Fibroblast of lung (primary cell): ENCODE measurements at places on chromosomes 13 and 19. TPM values are rescaled to one million over a fixed set of nuclear protein-coding genes. Genes with fewer than 3 reads are reported as not detected.
A peak's percentile ranks its signal among the peaks of the same experiment; 100 is the strongest.

- DNase-seq, result no peak
- H3K36me3 ChIP-seq, result no peaks in the 10 kb centered on the region
- H3K27ac ChIP-seq, result no peak overlapping the region
- no peak overlapping the region for H3K4me3 ChIP-seq
- no peaks in the 10 kb centered on the region for H3K27me3 ChIP-seq
- H3K4me1 ChIP-seq, result peaks cover under 1% of the 10 kb centered on the region
Observed at GRCh38 chr19:6035026-6035425, 57.1 kb upstream of the RANBP3 start.

DNA sequence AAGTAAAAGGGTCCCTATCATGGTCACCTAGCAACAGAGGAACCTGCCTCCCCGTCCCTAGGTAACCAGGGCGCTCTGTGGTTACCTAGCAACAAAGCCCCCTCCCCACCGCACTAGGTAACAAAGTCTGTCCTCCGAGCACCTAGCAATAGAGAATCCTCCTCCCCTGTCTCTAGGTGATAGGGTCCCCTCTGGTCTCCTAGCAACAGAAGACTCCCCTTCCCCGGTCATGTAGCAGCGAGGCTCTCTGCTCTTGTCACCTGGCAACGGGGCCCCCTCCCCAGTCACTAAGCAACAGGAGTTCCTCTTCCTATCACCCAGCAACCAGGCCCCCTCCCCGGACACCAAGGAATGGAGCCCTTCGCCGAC is 307 bp downstream of the JOSD2 start:
- peak overlapping the region; percentile 92 for H3K27ac ChIP-seq
- no peaks in the 10 kb centered on the region for H3K36me3 ChIP-seq
- H3K27me3 ChIP-seq, result no peaks in the 10 kb centered on the region
- peak; percentile 5 for DNase-seq

DNA sequence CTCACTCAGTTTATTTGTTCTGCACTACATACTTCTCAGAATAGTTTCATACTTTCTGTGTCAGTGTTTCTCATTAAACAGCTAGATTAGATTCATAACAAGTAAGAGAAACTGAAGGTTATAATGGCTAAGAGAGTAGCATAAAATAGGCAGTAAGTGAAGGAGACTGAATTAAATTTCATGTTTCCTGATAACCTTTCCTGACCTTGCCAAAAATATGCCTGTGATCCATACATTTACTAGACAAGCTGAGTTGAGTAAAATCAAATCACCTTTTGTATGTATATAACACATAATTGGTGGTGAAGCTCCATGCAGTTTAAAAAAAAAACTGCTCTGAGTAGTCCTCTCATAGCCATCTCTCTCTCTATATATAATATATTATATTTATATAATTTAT is 545.3 kb upstream of the PCDH20 start:
- DNase-seq, result no peak
- H3K27me3 ChIP-seq, result no peaks in the 10 kb centered on the region
- no peak overlapping the region for H3K4me3 ChIP-seq
- H3K36me3 ChIP-seq, result no peaks in the 10 kb centered on the region

DNA sequence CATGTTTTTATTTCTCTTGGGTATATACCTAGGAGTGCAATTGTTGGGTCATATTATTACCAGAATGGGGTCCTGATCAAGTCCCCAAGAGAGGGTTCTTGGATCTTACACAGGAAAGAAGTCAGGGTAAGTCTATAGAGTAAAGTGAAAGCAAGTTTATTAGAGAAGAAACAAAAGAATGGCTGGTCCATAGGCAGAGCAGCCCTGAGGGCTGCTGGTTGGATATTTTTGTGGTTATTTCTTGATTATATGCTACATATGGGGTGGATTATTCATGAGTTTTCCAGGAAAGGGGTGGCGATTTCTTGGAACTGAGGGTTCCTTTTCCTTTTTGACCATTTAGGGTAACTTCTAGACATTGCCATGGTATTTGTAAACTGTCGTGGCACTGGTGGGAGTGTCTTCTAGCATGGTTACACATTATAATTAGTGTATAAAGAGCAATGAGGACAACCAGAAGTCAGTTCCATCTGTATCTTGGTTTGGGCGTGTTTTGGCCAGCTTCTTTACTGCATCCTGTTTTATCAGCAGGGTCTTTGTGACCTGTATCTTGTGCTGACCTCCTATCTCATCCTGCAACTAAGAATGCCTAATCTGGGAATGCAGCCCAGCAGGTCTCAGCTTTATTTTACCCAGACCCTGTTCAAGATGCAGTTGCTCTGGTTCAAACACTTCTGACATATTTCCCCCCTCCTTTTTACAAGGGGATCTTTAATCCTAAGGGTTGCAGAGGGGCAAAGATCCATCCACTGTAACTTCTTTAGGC is 41.1 kb downstream of the CEACAM1 start:
- no peak overlapping the region for H3K27ac ChIP-seq
- no peaks in the 10 kb centered on the region for H3K36me3 ChIP-seq
- no peak overlapping the region for H3K4me3 ChIP-seq
- DNase-seq, result no peak

- H3K4me1 ChIP-seq, result peaks cover 20% of the 10 kb centered on the region
- no peak overlapping the region for H3K4me3 ChIP-seq
- DNase-seq, result peak; percentile 90
- H3K27me3 ChIP-seq, result no peaks in the 10 kb centered on the region
- no peaks in the 10 kb centered on the region for H3K36me3 ChIP-seq
Observed at GRCh38 chr13:51590971-51591627, 6.8 kb downstream of the WDFY2 start.

- H3K27me3 ChIP-seq, result no peaks in the 10 kb centered on the region
- H3K4me1 ChIP-seq, result peaks cover 18% of the 10 kb centered on the region
- no peaks in the 10 kb centered on the region for H3K36me3 ChIP-seq
- H3K27ac ChIP-seq, result no peak within 1 kb of the TSS
- DNase-seq, result peak; percentile 21
Observed at GRCh38 chr19:50719566-50719965, at the start of gene SHANK1. SHANK1 (minus strand) TSS chr19:50719802; CDS start chr19:50716919, 2,883 bp downstream.

GRCh38 chr19:49502866-49503581 is 6.8 kb downstream of the RPS11 start:
- H3K27ac ChIP-seq, result no peak overlapping the region
- peaks cover under 1% of the 10 kb centered on the region for H3K4me1 ChIP-seq
- H3K4me3 ChIP-seq, result no peak overlapping the region
- H3K36me3 ChIP-seq, result peaks cover 17% of the 10 kb centered on the region
- DNase-seq, result peak; percentile 63
- no peaks in the 10 kb centered on the region for H3K27me3 ChIP-seq

- DNase-seq, result no peak
- no peak overlapping the region for H3K27ac ChIP-seq
- H3K4me3 ChIP-seq, result no peak overlapping the region
- H3K4me1 ChIP-seq, result no peaks in the 10 kb centered on the region
- no peaks in the 10 kb centered on the region for H3K36me3 ChIP-seq
- no peaks in the 10 kb centered on the region for H3K27me3 ChIP-seq
Observed at GRCh38 chr13:76928456-76928855, 19.9 kb upstream of the ACOD1 start.

GRCh38 chr19:5507065-5507909 is 52.1 kb downstream of the ZNRF4 start:
- no peaks in the 10 kb centered on the region for H3K27me3 ChIP-seq
- DNase-seq, result no peak
- no peak overlapping the region for H3K27ac ChIP-seq

GRCh38 chr13:25153736-25154135 is 18.4 kb downstream of the AMER2 start:
- DNase-seq, result no peak
- no peak overlapping the region for H3K27ac ChIP-seq
- no peaks in the 10 kb centered on the region for H3K4me1 ChIP-seq
- H3K27me3 ChIP-seq, result no peaks in the 10 kb centered on the region
- H3K4me3 ChIP-seq, result no peak overlapping the region

DNA sequence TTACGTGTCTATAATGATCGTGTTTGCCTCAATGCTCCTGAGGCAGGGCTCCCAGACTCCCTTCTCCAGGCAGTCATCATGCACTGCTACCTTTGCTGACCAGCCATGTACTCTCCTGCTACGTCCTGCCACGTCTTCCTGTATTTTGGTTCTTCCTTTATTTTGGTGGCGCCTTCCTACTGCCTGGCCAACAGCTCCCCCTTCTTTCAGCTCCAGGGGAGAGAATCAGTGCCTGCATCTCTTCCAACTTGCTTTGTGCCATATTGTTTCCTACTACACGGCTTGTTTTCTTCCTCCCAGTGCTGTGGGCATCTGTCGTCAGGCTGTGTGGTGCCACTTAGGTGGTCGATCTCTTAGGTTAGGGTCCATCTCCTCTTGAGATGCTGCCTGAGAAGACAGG is 96.2 kb downstream of the FGF9 start:
- no peaks in the 10 kb centered on the region for H3K27me3 ChIP-seq
- no peak for DNase-seq
- H3K36me3 ChIP-seq, result no peaks in the 10 kb centered on the region
- no peaks in the 10 kb centered on the region for H3K4me1 ChIP-seq
- no peak overlapping the region for H3K4me3 ChIP-seq

GRCh38 chr19:41410336-41411054 is 12.9 kb downstream of the BCKDHA start:
- no peak overlapping the region for H3K4me3 ChIP-seq
- no peaks in the 10 kb centered on the region for H3K4me1 ChIP-seq
- peaks cover 3% of the 10 kb centered on the region for H3K36me3 ChIP-seq
- H3K27me3 ChIP-seq, result no peaks in the 10 kb centered on the region
- no peak overlapping the region for H3K27ac ChIP-seq

GRCh38 chr19:19820774-19821320 is 703 bp downstream of the ZNF506 start:
- peak overlapping the region; percentile 81 for H3K4me3 ChIP-seq
- H3K27me3 ChIP-seq, result no peaks in the 10 kb centered on the region
- H3K27ac ChIP-seq, result peak overlapping the region; percentile 89
- peaks cover 1% of the 10 kb centered on the region for H3K36me3 ChIP-seq

DNA sequence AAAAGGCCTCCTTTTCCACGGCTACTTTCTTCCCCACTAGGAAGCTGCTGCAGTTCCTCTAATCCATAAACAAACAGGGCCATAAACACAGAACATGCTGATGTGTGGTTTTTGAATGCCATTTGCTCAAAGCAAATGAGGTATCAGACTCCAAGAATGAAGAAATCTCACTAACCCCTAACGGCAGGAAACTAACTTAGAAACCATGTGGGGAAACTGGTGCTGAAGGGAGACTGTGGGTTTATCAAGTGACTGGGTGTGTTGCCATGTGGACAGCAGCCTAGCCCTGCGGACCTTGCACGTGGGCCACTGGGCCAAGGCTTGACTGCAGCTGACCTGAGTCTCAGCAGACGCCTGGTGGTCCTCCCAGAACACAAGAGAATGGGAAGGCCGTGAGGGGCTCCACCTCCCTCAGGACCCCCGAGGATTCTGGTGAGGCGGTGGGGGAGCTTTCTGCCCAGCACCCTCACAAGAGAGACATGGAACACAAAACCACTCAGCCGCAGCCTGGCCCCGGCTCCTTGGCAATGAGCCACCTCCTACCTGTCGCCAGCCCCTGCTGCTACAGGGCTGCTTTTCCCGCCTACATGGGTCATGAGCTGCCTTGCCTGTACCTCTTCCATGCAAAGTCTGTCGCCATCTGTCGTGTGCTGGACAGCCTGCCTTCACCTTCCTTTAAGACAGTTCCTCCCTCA is 10.6 kb downstream of the SLC15A1 start:
- H3K27me3 ChIP-seq, result no peaks in the 10 kb centered on the region
- H3K27ac ChIP-seq, result no peak overlapping the region
- H3K4me1 ChIP-seq, result no peaks in the 10 kb centered on the region
- H3K36me3 ChIP-seq, result no peaks in the 10 kb centered on the region
- DNase-seq, result peak; percentile 25
- no peak overlapping the region for H3K4me3 ChIP-seq

- no peaks in the 10 kb centered on the region for H3K36me3 ChIP-seq
- no peak overlapping the region for H3K4me3 ChIP-seq
- H3K4me1 ChIP-seq, result peaks cover 6% of the 10 kb centered on the region
- no peak for DNase-seq
- H3K27ac ChIP-seq, result no peak overlapping the region
Observed at GRCh38 chr19:10338940-10339339, 484 bp downstream of the ICAM3 start.

DNA sequence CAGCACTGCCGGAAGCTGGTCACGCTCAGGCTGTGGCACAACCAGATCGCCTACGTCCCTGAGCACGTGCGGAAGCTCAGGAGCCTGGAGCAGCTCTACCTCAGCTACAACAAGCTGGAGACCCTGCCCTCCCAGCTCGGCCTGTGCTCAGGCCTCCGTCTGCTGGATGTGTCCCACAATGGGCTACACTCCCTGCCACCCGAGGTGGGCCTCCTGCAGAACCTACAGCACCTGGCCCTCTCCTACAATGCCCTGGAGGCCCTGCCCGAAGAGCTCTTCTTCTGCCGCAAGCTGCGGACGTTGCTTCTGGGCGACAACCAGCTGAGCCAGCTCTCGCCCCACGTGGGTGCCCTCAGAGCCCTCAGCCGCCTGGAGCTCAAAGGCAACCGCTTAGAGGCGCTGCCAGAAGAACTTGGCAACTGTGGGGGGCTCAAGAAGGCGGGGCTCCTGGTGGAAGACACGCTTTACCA is 3.2 kb upstream of the MAP2K7 start:
- H3K27ac ChIP-seq, result no peak overlapping the region
- no peak overlapping the region for H3K4me3 ChIP-seq

FCAR gene
- total RNA-seq, result not detected in 2 replicates

PTPRH gene
- 7.7 and 19.5 TPM in 2 replicates for total RNA-seq

SMARCA4 gene
- 35.7 and 61.1 TPM in 2 replicates for total RNA-seq

ZSCAN1 gene
- total RNA-seq, result under 0.01 TPM in 1 of 2 replicates, not detected in the other

PTGIR gene
- total RNA-seq, result 10.3 and 16.5 TPM in 2 replicates

DAZAP1 gene
- 34.9 and 49.5 TPM in 2 replicates for total RNA-seq

OPA3 gene
- total RNA-seq, result 3.1 and 3.8 TPM in 2 replicates

GRK1 gene
- 0.17 TPM in 1 of 2 replicates, not detected in the other for total RNA-seq

PRX gene
- total RNA-seq, result 3.1 and 3.6 TPM in 2 replicates

LPAR6 gene
- total RNA-seq, result 4.9 and 7.6 TPM in 2 replicates

ZNF541 gene
- 0.17 TPM in 1 of 2 replicates, not detected in the other for total RNA-seq

CEACAM8 gene
- not detected in 2 replicates for total RNA-seq

IL27RA gene
- 2.1 and 2.6 TPM in 2 replicates for total RNA-seq

ZNF837 gene
- total RNA-seq, result 1.5 and 1.8 TPM in 2 replicates

CASP14 gene
- total RNA-seq, result not detected in 2 replicates

USHBP1 gene
- total RNA-seq, result under 0.01 TPM in 1 of 2 replicates, not detected in the other
